ENCODE measurements at places on chromosomes 3 and 15. TPM values are rescaled to one million over a fixed set of nuclear protein-coding genes. Genes with fewer than 3 reads are reported as not detected.

STAC gene
- total RNA-seq, result 49.1 TPM

DLL4 gene
- total RNA-seq, result 11.5 TPM

GPD1L gene
- total RNA-seq, result 54.3 TPM

CCR3 gene
- not detected for total RNA-seq

ISL2 gene
- not detected for total RNA-seq

PIAS1 gene
- 15.7 TPM for total RNA-seq

ITIH4 gene
- total RNA-seq, result 4.2 TPM

TP63 gene
- total RNA-seq, result 7.8 TPM

ASB14 gene
- not detected for total RNA-seq

ZKSCAN7 gene
- total RNA-seq, result 15.7 TPM

POPDC2 gene
- 13.6 TPM for total RNA-seq
